ENCODE measurements at places on chromosomes 1 and 21.

DNA sequence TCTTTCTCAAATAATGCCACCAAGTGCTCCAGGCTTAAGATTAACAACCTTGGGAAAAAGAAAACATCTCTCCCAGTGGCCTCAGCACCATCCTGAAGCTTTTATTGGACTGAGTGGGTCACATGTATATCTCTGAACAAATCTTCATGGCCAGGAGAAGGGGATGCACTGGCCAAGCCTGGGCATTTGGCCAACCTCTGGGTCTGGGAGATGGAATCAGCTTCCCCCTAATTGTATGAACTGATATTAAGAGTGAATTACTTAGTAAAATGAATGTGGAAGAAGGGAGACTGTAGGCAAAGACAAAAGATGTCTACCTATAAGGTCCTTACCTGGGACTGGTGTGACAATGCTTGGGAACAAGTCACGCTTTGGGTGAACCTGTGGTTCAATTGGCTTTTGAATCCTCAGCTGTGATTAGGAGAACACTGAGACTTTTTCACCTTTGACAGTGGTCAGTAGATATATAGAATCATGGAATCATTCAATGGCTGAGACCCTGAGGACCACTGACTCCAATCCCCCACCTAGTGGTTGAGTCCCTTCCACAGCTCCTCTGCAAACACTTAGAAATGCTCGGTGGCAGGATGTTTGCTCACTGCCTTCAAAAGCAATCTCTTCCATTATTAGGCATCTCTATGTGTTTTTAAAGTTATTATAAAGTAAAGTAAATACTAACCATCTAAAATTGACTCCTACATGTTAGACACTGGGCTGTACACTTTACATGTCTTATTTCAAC is 102.6 kb upstream of the ATP1A1 start:
- no peak for DNase-seq

GRCh38 chr1:29909962-29910361 is 673.6 kb downstream of the PTPRU start:
- DNase-seq: no peak

GRCh38 chr1:221200464-221200863 is 321.2 kb downstream of the HLX start:
- no peak for DNase-seq

DNA sequence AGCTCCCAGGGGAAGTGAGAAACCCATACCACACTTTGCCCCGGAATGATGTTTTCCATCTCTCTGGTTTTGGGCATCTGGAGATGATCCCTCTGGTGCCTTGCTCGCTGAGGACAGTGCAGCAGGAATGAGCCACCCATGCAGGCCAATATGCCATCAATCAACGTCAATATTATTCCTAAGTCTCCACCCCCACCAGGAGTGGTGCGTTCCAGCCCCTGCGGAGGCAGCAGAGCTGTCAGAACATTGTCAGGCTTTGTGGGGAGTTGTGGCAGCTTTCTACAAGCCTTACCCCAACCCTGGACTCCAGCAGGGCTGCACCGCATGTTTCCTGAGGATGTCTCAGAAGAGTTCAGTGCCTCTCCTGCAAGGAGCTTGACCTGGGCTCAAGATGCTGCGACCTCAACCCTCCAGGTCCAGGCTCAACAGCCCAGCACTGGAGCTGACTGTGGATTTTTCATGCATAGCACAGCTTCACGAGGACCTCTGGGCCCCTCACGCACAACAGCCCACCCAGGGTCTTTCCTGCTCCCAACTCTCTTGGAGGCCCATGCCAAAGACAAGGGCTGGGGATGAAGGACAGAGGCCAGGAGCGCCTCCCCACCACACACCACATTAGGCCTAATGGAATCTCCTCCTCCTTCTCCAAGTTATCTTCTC is 67.5 kb downstream of the PSMG1 start:
- no peak for DNase-seq

GRCh38 chr1:15472587-15472986 is 3.3 kb upstream of the CELA2B start:
- DNase-seq: no peak

- no peak for DNase-seq
Measured at GRCh38 chr1:25621876-25622275, 5.3 kb downstream of the MAN1C1 start.

- no peak for DNase-seq
Measured at GRCh38 chr1:66240491-66241484, 293.2 kb upstream of the SGIP1 start.
